ENCODE measurements at places on chromosomes 1 and 21.

DNA sequence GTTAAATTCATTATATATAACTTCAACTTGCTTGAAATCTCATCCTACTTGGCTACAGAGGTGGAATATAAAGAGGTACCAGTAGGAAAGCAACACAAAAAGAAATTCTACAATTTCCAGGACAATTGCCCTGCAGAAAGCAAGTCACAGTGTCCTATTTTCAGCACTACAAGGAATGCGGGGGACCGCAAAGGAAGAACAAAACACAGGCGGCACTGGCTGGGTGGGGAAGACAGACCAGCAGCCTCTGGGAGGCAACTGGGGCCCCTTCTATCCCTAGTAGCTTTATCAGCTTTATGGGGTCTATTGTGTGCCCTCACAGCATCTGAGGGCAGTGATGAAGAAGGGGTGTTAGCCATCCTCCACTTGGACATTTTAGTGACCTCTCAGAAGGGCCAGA lies 30.5 kb downstream of the SLC9A1 start:
- H3K27ac ChIP-seq: no peak overlapping the region
- no peaks in the 10 kb centered on the region for H3K27me3 ChIP-seq
- DNase-seq: peak; percentile 47

GRCh38 chr1:167052389-167052788 lies 37.8 kb downstream of the GPA33 start:
- no peak overlapping the region for H3K27ac ChIP-seq
- H3K36me3 ChIP-seq: no peaks in the 10 kb centered on the region
- peak; percentile 56 for DNase-seq
- H3K4me3 ChIP-seq: no peak overlapping the region

GRCh38 chr1:121587777-121588176 lies 403.0 kb downstream of the SRGAP2C start:
- no peaks in the 10 kb centered on the region for H3K27me3 ChIP-seq
- H3K27ac ChIP-seq: no peak overlapping the region
- peaks cover 9% of the 10 kb centered on the region for H3K4me1 ChIP-seq
- DNase-seq: no peak
- H3K4me3 ChIP-seq: no peak overlapping the region

- H3K4me1 ChIP-seq: peaks cover 11% of the 10 kb centered on the region
- DNase-seq: peak; percentile 72
- H3K36me3 ChIP-seq: no peaks in the 10 kb centered on the region
- H3K27me3 ChIP-seq: peaks cover 73% of the 10 kb centered on the region
Observed at GRCh38 chr1:3651930-3652547, at the start of gene TP73. TSS of gene TP73 (plus strand) at chr1:3652516. CDS start at chr1:3682366, 29,850 bp downstream.

GRCh38 chr1:7265771-7266371 lies 480.6 kb downstream of the CAMTA1 start:
- no peak for DNase-seq
- peaks cover 7% of the 10 kb centered on the region for H3K4me1 ChIP-seq
- no peak overlapping the region for H3K27ac ChIP-seq
- no peak overlapping the region for H3K4me3 ChIP-seq
- H3K27me3 ChIP-seq: no peaks in the 10 kb centered on the region

DNA sequence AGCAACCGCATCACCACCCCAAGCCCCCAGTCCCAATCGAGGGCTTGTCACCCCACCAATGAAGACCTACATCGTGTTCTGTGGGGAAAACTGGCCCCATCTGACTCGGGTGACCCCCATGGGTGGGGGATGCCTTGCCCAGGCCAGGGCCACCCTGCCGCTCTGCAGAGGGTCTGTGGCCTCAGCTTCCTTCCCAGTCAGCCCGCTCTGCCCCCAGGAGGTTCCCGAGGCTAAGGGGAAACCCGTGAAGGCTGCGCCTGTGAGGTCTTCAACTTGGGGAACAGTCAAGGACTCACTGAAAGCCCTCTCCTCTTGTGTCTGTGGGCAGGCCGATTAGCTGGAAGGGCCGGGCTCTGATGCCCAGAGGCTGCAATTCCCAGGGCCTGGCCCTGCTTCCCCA lies 2.0 kb downstream of the SRARP start:
- H3K4me3 ChIP-seq: no peak overlapping the region
- no peak overlapping the region for H3K27ac ChIP-seq
- H3K4me1 ChIP-seq: peaks cover 5% of the 10 kb centered on the region
- H3K27me3 ChIP-seq: peaks cover 66% of the 10 kb centered on the region
- H3K36me3 ChIP-seq: no peaks in the 10 kb centered on the region
- no peak for DNase-seq

- no peak overlapping the region for H3K27ac ChIP-seq
- no peaks in the 10 kb centered on the region for H3K36me3 ChIP-seq
- no peaks in the 10 kb centered on the region for H3K4me1 ChIP-seq
- no peak for DNase-seq
- no peaks in the 10 kb centered on the region for H3K27me3 ChIP-seq
Observed at GRCh38 chr1:85322655-85323054, 46.2 kb upstream of the BCL10 start.

DNA sequence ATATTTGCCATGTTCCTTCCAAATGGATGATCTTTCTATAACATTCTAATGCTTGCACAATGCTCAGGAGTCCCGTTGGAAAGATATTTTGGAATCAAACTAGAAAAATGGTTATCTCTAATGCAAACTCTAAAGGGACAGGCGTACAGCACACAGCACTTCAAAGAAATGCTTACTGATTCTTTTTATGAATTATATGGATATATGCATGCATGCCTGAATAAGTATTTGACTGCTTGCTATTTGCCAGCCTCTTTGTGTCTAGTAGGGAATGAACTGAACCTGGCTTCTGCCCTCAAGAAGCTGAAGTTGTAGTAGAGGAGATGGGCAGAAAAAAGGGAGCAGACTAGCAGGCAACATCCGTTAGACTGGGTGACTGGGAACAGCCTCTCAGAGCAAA lies 48.1 kb downstream of the PCSK9 start:
- H3K4me1 ChIP-seq: no peaks in the 10 kb centered on the region
- H3K36me3 ChIP-seq: peaks cover 33% of the 10 kb centered on the region
- no peak overlapping the region for H3K27ac ChIP-seq
- DNase-seq: no peak
- H3K4me3 ChIP-seq: no peak overlapping the region

DNA sequence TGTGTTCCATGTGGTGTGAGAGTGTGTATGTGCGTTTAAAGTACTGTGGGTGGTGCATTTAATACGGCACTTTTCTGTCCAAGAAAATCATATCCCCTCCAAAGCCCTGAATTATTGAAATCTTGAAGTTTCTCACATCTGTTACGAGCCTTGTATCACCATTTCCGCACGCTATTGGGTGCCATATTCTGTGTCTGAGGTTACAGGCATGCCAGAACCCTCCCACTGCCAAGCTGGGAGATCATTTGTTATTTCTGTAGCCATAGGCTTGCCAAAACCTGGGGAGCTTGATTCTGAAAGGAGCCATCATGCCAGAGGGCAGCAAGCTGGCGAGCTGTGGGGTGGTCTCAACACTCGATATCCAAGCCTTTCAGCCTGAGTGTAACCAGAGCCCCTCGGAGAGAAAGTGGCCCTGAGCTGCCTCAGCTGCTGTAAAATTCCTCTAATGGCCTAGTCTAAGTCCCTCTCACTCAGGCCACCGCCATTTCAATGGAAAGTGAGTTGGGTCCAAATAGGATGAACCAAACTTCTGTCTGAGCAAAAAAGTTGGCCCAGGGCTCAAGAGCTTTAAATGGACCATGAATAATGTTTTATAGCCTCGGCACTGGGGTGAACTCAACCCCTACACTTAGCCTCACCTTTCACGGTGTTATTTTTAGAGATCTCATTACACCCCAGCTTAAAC lies 298.4 kb upstream of the DUSP10 start:
- H3K27ac ChIP-seq: no peak overlapping the region
- H3K36me3 ChIP-seq: no peaks in the 10 kb centered on the region
- H3K4me1 ChIP-seq: no peaks in the 10 kb centered on the region
- no peak for DNase-seq

DNA sequence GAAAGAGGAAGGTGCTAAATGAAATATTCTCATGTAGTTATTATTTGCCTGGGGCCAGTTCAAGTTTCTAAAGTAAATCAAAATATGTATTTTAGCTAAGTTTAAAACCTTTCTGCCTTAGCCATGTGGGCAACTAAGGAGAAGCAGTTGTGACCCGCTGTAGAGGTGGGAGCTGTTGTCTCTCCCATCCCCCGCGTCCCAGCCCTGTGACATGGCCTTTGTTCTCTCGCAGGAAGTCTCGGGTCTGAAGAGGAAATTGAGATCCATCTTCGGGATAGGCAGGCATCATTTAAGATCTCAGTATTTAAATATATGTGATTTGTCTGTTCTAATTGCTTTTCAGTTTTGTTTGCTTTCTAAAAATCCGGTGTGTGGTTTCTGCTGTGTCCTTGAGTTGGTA lies 121.5 kb downstream of the CAMTA1 start:
- no peak overlapping the region for H3K27ac ChIP-seq
- no peak overlapping the region for H3K4me3 ChIP-seq

DNA sequence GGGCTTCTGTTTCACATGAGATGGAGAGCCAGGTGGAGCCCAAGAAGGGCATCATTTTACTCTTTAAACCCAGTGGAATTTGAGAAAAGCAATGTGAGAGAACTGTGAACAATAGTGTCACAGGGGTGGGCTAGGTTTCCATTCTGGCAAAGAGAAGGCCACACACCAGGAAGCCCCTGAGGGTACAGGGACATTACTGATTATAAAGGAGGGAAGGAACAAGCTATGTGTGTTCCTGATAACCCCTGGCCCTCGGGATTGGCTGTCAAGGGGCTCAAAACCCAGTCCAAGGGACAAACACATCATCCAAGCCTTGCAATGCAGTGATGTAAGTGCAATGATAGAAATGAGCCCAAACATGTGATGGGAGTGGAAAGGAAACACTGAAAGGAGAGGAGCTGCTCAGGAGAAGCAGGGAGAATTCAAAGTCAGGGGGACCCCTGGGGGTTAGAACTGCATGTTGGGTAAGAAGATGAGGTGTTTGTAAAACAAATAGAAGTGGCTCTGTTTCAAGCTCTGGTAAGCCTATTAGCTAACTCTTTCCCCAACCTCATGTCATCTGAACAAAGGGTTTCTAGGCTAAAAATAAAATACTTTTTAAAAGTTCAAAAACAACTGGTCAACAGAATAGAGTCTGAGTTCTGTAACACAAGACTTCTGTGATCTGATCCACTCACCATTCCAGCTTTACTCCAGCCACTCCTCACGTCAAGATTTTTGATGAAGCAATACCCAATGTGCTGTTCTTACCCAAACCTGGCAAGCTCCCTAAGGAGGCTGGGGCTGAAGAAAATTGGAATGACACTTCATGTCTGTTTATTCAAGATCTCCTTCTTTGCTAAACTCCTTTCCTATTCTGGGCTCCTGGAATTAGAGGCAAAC lies 51.1 kb upstream of the IL12RB2 start:
- H3K4me1 ChIP-seq: peaks cover 16% of the 10 kb centered on the region
- H3K27ac ChIP-seq: no peak overlapping the region
- peak; percentile 45 for DNase-seq
- no peak overlapping the region for H3K4me3 ChIP-seq
- no peaks in the 10 kb centered on the region for H3K36me3 ChIP-seq

DNA sequence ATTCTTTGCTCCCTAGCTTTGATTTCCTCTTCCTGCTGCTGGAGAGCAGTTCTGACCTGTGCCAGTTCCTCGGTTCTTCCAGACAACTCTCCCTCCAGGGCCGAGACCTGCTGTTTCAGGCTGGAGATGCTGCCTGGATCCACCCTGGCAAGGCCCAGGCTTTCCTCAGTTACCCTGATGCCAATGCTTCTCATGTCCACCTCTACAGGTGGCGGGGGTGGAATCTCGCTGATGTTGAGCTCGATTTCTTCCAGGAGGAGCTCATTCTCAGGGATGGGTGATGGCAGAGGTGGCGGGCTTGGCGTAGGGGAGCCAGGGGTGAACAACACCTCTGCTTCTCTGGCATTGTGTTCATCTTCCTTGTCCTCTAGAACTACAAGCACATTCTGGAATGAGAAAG lies 45.3 kb downstream of the KANK4 start:
- no peaks in the 10 kb centered on the region for H3K27me3 ChIP-seq
- H3K4me3 ChIP-seq: no peak overlapping the region
- no peak for DNase-seq

- DNase-seq: no peak
- no peaks in the 10 kb centered on the region for H3K4me1 ChIP-seq
- no peaks in the 10 kb centered on the region for H3K36me3 ChIP-seq
- no peaks in the 10 kb centered on the region for H3K27me3 ChIP-seq
- H3K4me3 ChIP-seq: no peak overlapping the region
- H3K27ac ChIP-seq: no peak overlapping the region
Observed at GRCh38 chr1:31521761-31522555, 54.4 kb upstream of the TINAGL1 start.

DNA sequence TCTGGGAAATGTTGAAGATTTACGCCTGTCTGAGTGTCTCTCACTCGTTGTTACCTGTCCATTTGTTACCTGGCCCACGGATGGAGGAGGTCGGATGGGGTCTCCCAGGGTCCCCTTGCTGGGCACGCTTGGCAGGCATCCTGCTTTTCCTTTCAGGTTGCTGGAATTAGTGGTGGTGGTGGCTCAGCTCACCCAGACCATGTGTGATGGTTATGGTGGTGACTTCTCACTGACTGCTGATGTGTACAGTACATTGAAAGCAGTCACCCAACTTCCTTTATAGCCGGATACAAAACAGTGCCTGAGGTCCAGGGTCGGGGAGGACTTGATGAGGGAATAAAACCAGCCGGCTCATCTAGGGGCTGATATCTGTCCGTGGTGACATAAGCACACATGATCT lies 19.5 kb downstream of the MAPKAPK2 start:
- no peak overlapping the region for H3K4me3 ChIP-seq
- no peak for DNase-seq
- H3K27me3 ChIP-seq: no peaks in the 10 kb centered on the region
- H3K27ac ChIP-seq: no peak overlapping the region
- no peaks in the 10 kb centered on the region for H3K36me3 ChIP-seq

Data from neural progenitor cell (in vitro differentiated cells).